ENCODE measurements at places on chromosomes 5 and 9. TPM values are rescaled to one million over a fixed set of nuclear protein-coding genes. Genes with fewer than 3 reads are reported as not detected.

The KIF4B gene
- total RNA-seq: not detected

The PCDHA9 gene
- total RNA-seq: 0.44 TPM

The ZNF484 gene
- total RNA-seq: 12.6 TPM

The TIMD4 gene
- not detected for total RNA-seq

DNA sequence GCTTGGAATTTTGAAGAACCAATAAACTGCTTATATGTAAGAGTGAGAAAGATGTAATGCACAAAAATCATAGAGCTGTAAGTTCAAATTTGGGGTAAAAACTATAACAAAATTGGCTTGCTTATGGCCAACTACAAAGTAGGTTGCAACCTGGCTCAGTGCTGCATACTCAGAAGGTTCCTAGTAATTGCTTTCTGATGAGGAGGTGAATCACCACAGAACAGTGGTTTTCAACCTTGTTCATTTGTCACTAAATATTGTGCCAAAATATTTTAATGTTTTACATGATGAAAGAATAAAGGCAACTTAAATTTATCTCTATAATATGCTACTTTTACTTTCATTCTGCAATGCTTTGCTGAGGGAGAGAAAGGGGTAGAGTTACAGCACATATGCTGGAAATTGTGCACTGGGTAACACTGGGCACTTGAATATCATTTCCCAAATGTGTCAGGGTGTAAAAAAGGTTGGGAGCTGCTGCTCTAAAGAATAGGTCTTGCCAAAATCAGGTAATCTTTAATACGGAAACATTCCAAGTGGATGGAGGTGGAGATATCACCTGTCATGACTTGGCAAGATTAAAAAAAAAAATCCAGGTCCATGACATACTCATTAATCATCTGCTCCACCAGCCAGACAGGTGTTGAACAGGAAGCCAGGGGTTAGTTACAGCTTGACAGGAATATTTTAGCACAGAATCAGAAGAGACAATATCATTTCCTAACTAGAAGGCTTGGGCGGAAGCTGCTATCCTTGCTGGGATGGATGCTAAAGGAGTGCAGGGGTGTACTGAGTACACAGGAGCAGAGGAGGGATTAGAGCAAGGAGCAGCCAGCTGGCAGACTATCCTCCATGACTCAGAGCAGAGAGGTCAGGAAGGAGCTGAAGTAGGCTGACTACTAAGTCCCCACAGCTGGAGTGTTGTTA is 34.6 kb upstream of the CCL21 start:
- no peak for DNase-seq

GRCh38 chr5:34767180-34767579 is 71.8 kb upstream of the TTC23L start:
- no peak for DNase-seq

The SELENOP gene
- 924 TPM for total RNA-seq

DNA sequence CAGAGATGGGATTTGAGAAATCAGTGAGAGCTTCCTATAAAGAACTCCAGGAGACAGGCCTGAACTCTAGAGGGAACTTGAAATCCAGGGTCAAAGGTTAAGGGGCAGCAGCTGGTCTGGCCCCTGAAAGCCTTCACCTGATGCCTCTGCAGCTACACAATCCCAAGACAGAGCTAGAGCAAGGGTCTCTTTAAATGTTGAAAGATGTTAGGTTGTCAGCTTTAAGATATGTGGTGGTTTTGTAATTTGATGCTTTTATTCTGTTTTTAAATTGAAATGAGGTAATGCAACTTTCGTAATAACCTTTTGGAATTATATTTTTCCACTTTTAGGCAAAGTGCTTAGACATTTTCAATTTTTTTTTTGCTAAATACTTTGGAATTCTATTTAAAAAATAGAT is 2.4 kb downstream of the SOWAHA start:
- DNase-seq: no peak

GRCh38 chr5:164302533-164303235 is 797.3 kb downstream of the MAT2B start:
- no peak for DNase-seq

DNA sequence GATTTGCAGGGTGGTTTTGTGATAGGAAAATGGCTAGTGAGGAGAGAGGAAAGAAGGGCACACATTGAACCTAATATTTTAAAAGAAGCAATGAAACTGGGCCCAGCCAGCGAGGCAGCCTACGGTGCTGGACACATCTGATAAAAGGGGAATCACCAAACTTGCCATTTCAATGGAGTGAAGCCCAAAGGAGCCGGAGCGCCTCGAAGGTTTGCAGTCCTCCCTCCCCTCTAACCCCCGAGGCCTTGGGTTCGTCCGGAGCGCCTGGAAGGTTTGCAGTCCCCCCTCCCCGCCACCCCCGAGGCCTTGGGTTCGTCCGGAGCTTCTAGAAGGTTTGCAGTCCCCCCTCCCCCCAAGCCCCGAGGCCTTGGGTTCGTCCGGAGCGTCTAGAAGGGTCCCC is 132.6 kb downstream of the TENT4A start:
- DNase-seq: no peak
